ENCODE measurements at places on chromosomes 11 and 22.

- DNase-seq: no peak
Measured at GRCh38 chr11:72460091-72460647, 25.8 kb upstream of the CLPB start.

DNA sequence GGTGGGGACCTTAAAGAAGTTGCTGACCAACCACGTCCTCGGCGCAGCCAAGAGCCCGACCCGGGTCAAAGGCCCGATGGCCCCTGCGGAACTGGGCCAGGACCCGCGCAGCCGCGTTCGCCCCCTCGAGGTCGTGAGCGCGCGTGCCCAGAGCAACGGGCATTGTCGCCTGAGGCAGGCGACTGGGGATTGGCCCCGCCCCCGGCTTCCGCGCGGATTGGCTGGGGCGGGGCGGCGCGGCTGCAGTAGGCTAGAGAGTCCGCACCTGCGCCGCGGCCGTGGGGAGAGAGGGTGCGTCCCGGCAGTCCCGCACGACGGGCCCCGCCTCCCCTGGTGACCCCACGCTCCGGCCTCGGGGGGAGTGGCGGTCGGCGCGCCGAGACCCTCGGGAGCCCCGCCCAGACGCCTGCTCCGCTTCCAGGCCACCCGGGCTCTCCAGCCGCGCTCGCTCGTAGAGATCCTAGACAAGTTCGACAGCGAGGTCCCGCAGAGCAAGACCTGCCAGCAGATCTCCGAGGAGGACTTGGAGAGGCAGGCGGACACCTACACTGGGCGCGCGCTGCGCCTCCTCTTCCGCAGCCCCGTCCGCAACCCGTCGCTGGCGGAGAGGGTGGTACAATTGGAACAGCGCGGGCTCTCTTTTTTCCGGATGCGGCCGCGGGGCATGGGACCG, 8.3 kb upstream of the PPIL2 start:
- DNase-seq: peak; percentile 74

- DNase-seq: no peak
Measured at GRCh38 chr11:75815345-75816168, 547 bp downstream of the UVRAG start.

- no peak for DNase-seq
Measured at GRCh38 chr22:49573109-49573765, 254.4 kb downstream of the BRD1 start.

- DNase-seq: no peak
Measured at GRCh38 chr11:62012451-62012831, 45.0 kb upstream of the FTH1 start.

DNA sequence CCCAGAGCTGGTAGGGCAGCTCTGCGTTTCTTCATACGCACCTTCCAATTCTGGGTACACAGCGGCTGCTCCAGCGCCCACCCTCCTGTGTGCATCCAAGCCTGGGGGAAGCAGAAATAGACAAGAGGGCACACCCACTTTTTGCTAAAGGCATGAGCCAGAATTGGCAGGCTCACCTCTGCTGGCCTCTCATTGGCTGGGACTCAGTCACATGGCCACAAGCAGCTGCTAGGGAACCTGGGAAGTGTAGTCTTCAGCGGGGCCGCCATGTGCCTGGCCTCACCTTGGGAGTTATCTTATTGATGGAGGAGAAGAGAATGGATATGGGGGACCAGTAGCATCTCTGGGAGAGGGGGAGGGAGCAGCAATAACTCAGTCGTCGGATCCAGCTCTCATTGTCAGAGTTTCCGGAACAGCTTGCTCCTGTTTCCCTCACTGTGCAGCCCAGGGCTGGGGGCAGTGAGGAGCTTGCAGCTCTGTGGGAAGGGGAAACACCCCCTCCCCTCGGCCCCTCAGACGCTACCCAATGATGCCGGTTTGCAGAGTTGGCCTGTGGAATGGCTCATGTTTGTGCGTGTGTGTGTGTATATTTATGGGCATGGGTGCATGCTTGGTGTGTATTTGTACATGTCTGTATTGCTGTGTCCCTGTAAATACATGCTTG, 11.8 kb upstream of the MIEF1 start:
- peak; percentile 73 for DNase-seq

GRCh38 chr11:69499186-69499917, 17.9 kb downstream of the LINC01488 start:
- DNase-seq: no peak

GRCh38 chr22:28929197-28929596, 45.8 kb downstream of the ZNRF3 start:
- no peak for DNase-seq

GRCh38 chr22:31897842-31898805, 46.2 kb upstream of the YWHAH start:
- no peak for DNase-seq

GRCh38 chr11:73376803-73377629, 817 bp downstream of the RELT start:
- no peak for DNase-seq

DNA sequence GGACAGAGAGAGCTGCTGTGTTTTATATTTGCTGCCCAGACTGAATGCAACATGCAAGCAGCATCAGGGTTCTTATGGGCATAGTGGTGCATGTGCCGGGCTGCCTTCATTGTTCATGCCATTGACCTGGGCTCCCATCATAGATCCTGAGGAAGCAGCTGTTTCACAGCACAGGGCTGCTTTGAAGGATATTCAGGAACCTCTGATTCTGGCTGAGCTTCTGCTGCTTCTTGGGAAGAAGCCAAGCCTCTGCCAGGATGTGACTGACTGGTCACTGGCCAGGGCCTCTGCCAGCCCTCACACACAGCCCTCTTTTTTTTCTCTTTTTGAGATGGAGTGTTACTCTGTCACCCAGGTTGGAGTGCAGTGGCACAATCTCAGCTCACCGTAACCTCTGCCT, 43.3 kb downstream of the CYB5R2 start:
- DNase-seq: no peak

- DNase-seq: no peak
Measured at GRCh38 chr22:49965091-49966040, 4.8 kb downstream of the PIM3 start.

DNA sequence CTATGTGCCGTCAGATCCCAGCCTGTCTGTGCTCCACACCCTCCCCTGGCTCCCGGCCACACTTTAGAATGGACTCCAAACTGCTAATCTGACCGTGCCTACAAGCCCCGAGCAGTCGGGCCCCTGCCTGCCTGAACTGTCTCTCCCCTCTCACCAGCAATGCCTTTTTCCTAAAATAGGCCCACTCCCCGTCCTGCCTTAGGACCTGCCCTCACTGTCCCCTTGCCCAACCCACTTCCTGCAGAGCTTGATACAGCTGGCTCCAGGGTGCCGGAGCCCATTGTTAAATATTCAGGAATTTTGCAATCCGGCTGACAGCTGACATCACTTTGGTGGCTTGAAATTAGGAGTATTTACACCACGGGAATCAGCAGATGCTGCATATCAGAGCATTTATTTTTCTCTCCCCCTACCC, 21.4 kb downstream of the MN1 start:
- DNase-seq: no peak

DNA sequence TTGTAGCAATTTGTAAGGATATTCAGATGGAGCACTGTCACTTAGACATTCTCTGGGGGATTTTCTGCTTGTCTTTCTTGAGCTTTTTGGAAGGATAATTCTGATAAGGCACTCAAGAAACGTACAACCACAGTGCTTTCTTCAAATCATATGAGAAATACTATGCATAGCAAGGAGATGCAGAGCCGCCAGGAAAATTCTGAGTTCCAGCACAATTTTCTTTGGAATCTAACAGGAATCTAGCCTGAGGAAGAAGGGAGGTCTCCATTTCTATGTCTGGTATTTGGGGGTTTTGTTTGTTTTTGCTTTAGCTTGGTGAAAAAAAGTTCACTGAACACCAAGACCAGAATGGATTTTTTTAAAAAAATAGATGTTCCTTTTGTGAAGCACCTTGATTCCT, 9.9 kb downstream of the PRSS23 start:
- DNase-seq: no peak

GRCh38 chr22:35663371-35663770, 15.1 kb downstream of the APOL6 start:
- no peak for DNase-seq

DNA sequence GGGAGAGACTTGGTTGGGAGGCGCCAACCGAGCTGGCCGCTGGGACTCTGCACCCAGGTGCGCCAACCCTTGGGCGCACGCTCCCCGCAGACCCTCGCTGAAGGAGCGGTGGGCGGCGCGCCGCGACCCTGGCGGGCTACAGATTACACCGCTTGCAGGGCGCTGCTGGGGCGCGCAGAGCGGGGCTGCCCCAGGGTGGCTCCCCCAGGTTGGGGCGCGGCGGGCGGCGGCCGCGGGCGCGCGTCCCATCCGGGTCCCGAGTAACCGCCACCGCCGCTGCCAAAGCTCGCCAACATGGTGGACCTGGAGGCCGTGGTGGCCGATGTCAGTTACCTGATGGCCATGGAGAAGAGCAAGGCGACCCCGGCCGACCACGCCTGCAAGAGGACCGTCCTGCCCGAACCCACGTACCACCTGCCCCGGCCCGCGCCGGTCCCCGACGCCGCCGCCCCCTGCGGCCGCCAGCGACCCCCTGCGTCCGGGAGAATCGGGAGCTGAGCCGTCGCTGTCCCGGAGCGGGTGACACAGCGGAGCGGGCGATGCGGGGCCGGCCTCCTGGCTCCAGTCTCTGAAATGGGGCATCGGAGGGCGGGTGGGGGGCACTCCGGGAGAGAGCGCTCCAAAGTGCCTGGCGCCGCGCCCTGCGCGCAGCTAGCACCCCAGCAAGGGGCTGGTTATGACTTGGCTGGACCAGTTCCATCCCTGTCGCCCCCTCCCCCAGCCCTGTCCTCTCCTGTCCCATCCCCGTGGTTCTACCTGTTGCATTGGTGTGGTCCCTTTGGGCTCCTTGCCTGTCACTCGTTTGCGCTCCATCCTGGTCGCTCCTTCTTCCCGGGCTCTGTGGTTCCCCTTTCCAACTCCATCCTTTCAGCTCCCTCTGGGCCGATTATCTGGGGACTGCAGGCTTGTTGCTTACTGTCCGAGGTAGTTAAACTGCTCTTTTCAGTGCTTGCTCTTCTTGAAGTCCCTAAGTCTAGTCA, 143.3 kb upstream of the GRK3 start:
- DNase-seq: no peak

- no peak for DNase-seq
Measured at GRCh38 chr11:119730789-119731386, 1.9 kb upstream of the NECTIN1 start.

DNA sequence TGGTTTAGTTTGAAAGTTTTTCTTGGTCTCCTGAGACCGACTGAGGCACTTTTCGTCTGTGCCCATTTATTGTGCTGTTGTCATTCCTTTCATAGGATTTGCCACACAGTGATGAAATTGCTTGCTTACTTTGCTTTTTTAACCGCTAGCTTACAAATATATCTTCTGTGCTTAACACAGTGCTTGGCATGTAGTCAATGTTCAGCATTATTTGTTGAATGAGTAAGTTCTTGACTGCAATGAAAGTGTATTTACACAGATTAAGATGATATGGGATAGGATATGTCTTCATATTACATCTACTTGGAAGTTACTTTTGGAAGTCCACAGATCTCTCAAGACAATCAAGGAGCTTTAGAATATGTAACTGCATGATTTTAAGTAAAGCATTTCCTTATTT, 91.2 kb downstream of the GRIA4 start:
- no peak for DNase-seq

DNA sequence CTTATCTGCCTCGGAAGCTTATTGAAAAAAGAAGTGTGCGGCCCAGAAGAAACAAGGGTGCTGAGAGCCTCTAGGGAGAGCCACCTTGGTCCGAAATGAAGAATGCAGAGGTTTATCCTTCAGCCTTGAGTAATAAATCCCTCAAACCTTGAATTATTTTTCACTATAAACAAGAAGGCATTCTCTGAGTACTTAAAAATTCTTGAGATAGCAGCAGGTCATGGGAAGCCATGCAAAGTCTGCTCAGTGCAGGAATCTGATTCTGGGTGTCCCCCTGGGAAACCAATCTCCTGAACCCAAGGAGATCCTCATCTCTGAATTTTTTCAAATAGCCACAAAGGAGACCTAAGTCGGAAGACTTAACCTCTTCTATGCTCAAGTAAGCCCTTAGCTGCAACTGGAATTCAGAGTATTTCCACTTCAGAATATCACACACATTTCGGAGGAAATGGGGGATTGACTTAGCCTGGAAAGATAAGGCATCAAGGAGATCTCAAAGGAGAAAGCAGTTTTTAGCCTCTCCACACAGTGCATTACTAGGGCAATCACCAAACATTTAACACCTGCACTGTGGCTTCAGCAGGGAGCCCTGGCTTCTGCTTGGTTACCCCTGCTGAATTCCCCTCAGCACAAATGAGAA, 365.0 kb downstream of the ETS1 start:
- DNase-seq: no peak

- no peak for DNase-seq
Measured at GRCh38 chr11:2912498-2912897, 16.7 kb downstream of the PHLDA2 start.

- no peak for DNase-seq
Measured at GRCh38 chr11:86983021-86983488, 27.9 kb upstream of the FZD4 start.

DNA sequence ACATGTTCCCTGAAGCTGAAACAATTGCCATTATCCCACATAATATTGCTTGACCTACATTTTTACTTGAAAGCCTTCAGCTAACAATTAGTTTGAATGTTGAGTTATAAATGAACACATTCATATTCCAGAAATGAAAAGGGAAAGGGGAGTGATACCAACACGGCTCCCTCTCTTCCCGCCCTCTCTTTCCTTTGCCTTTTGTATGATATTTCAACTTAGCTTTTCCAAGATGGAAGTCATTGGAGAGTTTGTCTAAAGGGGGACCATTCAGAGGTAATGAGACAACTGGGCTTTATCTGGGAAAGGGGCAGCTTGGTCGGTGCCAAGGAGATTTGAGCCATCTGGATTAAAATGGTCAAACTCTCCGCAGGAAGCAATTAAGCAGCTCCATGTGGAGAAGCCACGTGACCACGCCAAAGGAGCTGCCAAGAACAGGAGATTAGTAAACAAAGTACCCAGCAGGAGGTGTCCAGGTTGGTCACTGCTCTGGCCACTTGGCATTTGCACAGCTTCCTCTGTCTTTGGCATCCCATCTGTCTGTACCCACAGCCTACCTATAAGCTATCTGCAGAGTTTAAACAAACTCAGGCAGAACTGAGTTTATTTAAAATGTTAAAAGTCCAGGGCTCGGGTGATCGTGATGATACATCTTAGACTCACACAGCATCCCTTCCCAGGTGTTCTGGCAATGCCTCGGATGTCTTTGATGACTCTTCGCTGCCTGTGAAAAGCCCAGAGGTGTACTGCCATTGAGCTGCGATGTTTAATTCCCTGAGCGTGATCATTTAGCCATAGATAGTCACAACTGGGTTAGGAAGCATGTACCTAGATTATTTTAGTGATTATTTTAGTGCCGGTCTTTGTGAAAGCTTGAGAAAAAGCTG, 735.9 kb downstream of the NTM start:
- peak; percentile 54 for DNase-seq

DNA sequence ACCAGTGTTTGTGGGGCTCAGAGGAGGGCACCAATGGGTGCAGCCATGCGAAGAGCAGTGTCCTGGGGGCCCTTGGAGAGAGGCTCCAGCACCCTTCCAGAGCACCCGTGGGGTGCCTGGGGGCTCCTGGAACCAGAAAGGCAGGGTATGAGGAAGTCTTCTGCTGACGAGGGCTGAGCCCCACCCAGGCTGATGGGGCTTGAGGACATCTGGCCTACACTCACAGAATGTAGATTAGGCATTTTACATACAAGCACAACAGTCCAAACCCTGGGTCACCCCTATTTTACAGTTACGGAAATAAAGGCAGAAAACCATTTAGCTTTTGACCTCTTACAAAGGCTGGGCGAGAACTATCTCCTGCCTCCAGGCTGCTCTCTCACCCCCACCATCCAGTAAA, 47.6 kb downstream of the ADAMTS8 start:
- no peak for DNase-seq
